ENCODE measurements at places on chromosomes 4 and X. TPM values are rescaled to one million over a fixed set of nuclear protein-coding genes. Genes with fewer than 3 reads are reported as not detected.

GRCh38 chr4:112214390-112215264, 17.0 kb upstream of the AP1AR start:
- no peaks in the 10 kb centered on the region for H3K36me3 ChIP-seq
- no peaks in the 10 kb centered on the region for H3K27me3 ChIP-seq
- H3K27ac ChIP-seq: no peak overlapping the region
- no peaks in the 10 kb centered on the region for H3K4me1 ChIP-seq

DNA sequence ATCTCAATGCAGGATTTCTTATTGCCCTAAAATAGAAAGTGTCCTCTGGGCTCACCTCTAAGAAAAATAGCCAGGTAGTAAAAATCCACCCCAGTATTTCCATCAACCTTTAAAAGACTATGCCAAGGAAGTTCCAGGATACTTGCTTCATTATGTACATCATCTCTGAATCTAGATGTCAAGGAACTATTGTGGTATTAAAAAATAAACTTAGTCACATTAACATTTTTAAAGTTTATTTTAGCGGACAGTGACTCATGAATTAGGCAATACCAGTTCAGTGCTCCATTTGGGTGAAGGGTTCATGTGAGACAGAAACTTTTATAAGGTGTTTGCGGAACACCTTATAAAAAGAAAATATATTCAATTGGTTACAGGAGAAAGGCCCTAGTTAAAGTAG, 209.2 kb downstream of the ADAM29 start:
- H3K36me3 ChIP-seq: no peaks in the 10 kb centered on the region
- no peaks in the 10 kb centered on the region for H3K4me1 ChIP-seq
- no peak overlapping the region for H3K27ac ChIP-seq

DNA sequence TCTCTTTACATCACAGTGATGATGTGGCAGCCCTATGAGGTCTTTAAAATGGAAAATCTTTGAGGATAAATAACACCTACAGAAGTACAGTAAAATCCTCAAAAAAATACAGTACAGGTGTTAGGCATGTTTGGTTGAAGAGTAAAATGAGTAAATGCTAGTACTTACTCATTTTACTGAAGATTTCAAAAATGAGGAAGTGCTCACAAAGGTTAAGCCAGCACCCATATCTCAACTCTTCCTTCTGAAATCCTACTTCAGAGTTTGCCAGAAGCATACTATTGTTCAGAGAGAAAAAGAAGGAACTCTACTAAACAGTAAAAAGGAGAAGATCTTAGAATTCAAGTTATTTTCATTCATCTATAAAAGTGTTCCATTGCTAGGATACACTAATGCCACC, 130.9 kb downstream of the CBR4 start:
- no peaks in the 10 kb centered on the region for H3K36me3 ChIP-seq
- peaks cover 5% of the 10 kb centered on the region for H3K4me1 ChIP-seq
- no peak overlapping the region for H3K4me3 ChIP-seq
- no peak for DNase-seq

GRCh38 chrX:154751203-154751668, 359 bp upstream of the GAB3 start:
- no peaks in the 10 kb centered on the region for H3K36me3 ChIP-seq
- DNase-seq: peak; percentile 50
- peak overlapping the region; percentile 94 for H3K4me3 ChIP-seq
- H3K4me1 ChIP-seq: no peaks in the 10 kb centered on the region

GRCh38 chrX:44012484-44013096, 39.4 kb upstream of the NDP start:
- H3K4me3 ChIP-seq: no peak overlapping the region
- no peaks in the 10 kb centered on the region for H3K36me3 ChIP-seq
- no peak overlapping the region for H3K27ac ChIP-seq
- DNase-seq: peak; percentile 77
- no peaks in the 10 kb centered on the region for H3K4me1 ChIP-seq
- no peaks in the 10 kb centered on the region for H3K27me3 ChIP-seq

- no peaks in the 10 kb centered on the region for H3K4me1 ChIP-seq
- no peak for DNase-seq
- no peaks in the 10 kb centered on the region for H3K27me3 ChIP-seq
- peak overlapping the region; percentile 15 for H3K27ac ChIP-seq
- no peak overlapping the region for H3K4me3 ChIP-seq
- no peaks in the 10 kb centered on the region for H3K36me3 ChIP-seq
Observed at GRCh38 chr4:42654631-42655268, 2.2 kb downstream of the ATP8A1 start.

CORIN gene
- total RNA-seq: 0.84 TPM

CRMP1 gene
- total RNA-seq: 0.58 TPM

DCAF4L1 gene
- 0.36 TPM for total RNA-seq

Measured in aorta (tissue), 5 donors.